Activated T-helper 17 cell treated with anti-CD3 and anti-CD28 coated beads, Interleukin-2, amount 50 U/mL, for 72 hours (primary cell): ENCODE measurements at places on chromosomes 3 and 15. TPM values are rescaled to one million over a fixed set of nuclear protein-coding genes. Genes with fewer than 3 reads are reported as not detected.

DNA sequence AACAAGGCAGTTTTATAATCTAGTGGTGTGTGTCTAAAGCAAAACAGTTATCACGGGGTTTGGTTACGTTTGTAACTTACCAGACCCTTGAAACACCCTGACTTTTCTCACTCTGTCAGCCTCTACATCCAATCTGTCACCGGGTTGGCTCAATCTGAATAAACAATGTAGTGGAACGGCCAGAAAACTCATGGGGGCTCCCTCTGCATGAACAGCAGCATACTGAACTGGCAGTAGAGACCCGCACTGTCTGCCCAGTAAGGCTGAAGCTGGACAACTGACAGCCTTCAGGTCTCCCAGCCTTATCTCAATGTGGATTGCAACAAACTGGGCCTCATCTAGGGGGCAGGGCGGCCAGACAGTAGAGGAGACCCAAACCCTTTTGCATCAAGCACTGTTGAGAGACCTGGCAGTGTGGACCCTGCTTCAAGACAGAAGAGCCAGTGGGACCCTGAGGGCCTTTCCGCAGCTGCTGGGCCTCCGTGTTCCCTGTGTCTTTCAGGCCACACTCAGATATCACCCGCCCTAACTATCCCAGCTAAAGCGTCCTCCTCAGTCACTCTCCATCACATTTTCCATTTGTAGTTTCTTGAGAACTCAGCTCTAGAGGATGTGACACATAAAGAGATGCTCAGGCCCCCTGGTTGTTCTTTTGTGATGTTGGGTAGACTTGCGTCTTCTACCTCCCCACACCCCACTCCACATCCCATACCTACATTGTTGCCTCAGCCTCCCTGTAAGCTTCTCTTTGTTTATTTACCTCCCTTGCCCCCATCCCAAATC is 181.2 kb upstream of the NR2E3 start:
- ATAC-seq = no peak

DNA sequence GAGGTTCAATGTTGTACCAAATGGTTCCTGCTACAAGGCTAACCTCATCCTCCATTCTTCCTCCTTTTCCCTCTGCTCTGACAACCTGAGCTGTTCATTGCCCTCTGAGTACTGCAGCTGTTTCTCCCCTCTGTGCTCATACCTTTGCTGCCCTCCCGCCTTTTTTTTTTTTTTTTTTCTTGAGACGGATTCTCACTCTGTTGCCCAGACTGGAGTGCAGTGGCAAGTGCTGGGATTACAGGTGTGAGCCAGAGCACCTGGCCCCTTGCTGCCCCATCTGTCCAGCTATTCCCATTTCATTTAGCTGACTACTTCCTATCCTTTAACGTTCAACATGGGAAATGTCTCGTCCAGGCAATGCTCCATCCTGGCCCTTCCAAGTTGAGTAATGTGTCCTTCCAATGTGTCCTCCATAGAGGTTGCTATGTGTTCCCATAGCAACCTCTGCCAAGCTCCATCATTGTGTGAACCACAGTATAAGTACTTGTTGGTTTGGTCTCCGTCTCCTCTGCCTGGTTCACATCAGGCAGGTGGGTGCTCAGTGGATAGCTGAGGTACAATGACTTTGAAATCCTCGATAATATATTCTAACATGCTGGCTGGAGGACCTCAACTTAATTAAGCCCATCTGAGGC is 179.9 kb upstream of the ANKRD28 start:
- no peak for ATAC-seq

GRCh38 chr3:58001979-58002378 is 6.2 kb upstream of the FLNB start:
- no peak for ATAC-seq

GRCh38 chr3:107208100-107208499 is 169.1 kb upstream of the CCDC54 start:
- ATAC-seq = no peak

DNA sequence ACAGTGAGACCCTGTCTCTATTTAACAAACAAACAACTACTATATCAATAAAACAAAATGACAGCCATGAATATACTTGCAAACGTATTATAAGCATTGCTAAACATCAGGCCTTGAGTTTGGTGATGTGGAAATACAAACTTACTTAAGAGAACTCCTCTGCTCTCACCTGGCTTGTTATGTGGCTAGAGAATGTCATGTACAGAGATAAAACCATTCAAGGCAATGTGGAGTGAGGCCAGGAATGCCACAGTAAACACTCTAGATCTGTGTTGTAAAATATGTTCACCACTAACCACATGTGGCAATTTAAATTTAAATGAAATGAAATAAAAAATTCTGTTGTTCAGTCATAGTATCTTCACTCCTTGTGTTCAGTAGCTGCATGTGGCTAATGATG is 22.7 kb upstream of the RARB start:
- ATAC-seq = no peak

DNA sequence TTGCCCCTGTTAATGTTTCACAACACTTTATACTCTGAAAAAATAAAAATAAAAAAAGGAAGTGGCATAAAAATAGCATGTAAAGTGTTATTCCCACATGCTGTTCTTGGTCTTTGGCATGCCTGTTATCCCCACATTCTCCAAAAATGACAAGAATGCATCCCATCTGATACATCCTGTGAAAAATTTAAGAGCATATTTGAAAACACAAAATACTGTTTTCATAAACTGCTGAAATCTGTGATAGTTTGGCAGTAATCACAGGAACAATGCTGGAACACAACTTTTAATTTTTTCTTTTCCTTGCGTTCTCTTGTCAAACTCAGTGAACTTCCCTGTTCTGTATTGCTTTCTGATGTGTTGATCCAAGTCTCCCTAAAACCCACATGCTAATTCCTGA is 288.8 kb downstream of the ROBO2 start:
- ATAC-seq = no peak

GRCh38 chr3:51706788-51707731 is at the start of gene GRM2:
Gene GRM2, plus strand, starts transcription at chr3:51707068. Its CDS starts 1,916 bp downstream, at chr3:51708984.
- no peak for ATAC-seq

DNA sequence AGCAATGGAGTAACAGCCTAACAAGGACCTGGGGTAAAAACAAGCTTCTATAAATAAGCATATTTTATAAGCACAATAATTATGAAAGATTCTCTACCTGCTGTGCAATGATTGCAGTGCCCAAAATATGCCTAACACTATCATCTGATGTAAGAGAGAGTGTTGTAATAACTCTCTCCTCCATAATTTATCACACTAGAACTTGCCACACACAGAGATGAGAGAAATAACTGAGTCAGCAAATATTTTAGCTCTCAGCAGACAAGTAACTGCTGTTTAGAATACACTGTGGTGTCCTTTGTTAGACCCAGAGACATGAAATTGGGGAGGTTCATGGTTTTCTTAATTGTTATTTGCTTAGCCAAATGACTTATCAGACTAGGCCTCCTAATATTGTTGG is 105.3 kb upstream of the ACP3 start:
- ATAC-seq = no peak

DNA sequence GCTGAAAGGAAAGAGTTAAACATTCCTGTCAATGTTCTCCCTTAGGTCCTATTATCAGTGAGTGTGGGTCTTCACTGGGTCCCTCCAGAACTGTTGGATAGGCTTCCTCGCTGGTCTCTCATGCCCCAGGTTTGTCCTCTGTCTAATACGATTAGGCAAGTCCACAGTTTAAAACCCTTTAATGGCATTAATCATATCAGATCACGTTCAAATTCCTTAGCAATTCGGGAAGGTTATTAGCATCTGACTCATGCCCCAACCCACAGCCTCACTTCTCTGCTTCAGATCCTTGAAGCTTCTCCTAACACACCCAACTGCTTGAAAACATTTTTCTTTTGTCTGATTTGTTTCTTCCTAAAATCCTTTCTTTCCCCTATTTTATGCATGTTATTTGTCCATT is 224.3 kb upstream of the ATP10A start:
- no peak for ATAC-seq

DNA sequence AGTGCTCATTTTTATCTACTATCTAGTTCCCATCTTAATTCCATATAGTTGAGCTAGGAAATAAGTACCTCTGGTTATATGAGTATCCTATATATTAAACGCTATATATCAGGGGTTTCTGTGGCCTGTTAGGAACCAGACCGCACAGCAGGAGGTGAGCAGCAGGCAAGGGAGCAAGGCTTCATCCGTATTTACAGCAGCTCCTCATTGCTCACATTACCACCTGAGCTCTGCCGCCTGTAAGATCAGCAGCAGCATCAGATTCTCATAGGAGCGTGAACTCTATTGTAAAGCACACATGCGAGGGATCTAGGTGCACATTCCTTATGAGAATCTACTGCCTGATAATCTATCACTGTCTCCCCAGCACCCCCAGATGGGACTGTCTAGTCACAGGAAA is 23.0 kb downstream of the GSK3B start:
- no peak for ATAC-seq

- no peak for ATAC-seq
Observed at GRCh38 chr3:55619046-55619808, 132.1 kb upstream of the WNT5A start.

DNA sequence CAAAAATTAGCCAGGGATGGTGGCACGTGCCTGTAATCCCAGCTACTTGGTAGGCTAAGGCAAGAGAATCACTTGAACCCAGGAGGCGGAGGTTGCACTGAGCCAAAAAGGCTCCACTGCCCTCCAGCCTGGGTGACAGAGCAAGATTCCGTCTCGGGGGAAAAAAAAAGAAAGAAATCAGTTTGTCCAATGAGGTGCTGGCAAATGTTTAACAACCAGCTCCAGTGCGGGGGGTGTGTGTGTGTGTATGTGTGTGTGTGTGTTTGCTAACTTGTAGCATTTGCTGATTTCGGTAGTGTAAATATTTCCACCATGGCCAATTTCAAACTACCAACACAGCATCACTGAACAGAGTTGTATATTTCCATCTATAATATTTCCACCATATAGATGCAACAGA is 23.8 kb upstream of the IDH2 start:
- no peak for ATAC-seq

GRCh38 chr3:57538465-57538864 is 5.7 kb downstream of the DNAH12 start:
- no peak for ATAC-seq

GRCh38 chr3:105593315-105593714 is 226.6 kb downstream of the ALCAM start:
- no peak for ATAC-seq

GRCh38 chr15:32953533-32953910 is 235.7 kb downstream of the GREM1 start:
- no peak for ATAC-seq

Gene WDR48
- total RNA-seq = 56.6 TPM

Gene RSRC1
- 28.2 TPM for total RNA-seq

Gene FAM81A
- total RNA-seq = not detected
